ENCODE measurements at places on chromosomes 12 and 14.

DNA sequence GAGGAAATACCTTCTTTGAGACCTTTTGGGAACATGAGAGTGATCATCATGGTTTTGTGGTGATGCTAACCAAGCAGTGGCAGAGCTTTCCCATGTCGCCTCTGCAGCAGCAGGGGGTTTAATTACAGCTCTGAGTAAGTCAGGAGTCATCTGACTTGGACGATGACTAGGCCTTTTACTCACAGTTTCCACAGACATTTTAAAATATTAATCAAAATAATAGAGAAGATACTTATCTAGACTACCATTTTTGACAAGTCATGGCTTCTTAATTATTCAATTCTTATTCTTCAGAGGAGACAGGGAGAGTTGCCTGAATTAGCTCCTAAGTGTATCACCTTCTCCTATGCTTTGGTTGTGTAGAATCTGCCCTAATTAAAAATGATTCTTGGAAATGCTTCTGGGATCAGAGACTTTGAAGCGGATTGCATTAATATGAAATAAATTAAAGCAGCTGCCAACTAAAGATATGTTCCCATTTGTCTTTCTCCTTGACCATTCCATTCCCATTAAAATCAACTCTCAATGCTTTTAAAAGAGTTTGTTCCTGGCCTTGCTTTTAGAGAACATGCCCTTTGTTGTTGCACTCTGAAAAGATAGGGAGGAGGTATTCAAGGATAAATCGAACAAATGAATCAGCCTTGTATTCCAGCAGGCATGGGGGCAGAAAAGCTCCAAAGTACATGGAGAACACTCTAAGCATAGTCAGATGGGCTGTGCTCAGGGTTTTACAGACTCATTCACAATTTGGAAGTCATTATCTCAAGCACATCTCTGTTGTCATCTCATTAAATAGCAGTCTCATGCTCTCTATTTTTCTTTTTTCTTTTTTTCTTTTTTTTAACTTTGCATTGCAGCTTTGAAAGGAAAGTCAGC is 7.7 kb upstream of the IFNG-AS1 start:
- no peak for DNase-seq

GRCh38 chr12:71300772-71301675 is 138.6 kb upstream of the LGR5 start:
- peak; percentile 25 for DNase-seq

DNA sequence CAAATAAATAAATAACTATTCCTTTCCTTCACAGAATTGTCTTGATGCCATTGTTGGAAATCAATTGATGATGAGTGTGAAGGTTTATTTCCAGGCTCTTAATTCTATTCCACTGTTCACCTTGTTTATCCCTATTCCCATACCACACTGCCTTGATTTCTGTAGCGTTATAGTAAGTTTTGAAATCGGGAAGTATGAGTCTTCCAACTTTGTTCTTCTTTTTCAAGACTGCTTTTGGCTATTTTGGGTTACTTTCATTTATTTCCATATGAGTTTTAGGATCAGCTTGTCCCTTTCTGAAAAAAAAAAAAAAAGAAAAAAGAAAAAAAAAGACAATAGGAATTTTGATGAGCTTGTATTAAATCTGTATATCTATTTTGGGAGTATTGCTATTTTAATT is 9.3 kb upstream of the CDK2AP1 start:
- no peak for DNase-seq

- DNase-seq = no peak
These were observed 37.5 kb upstream of the DTX1 start for GRCh38 chr12:113019025-113019424.

GRCh38 chr14:89457007-89457406 is 40.0 kb upstream of the FOXN3 start:
- no peak for DNase-seq

GRCh38 chr14:102826161-102826560 is 48.9 kb downstream of the TRAF3 start:
- no peak for DNase-seq

GRCh38 chr12:27488479-27488878 is 35.5 kb upstream of the PPFIBP1 start:
- no peak for DNase-seq

Data from CMK (cell line).